Activated effector memory CD4-positive, alpha-beta T cell treated with anti-CD3 and anti-CD28 coated beads, Interleukin-2, amount 50 U/mL, for 16 hours (primary cell): ENCODE measurements at places on chromosomes 11 and 22.

GRCh38 chr11:35902961-35903360 lies 40.9 kb upstream of the LDLRAD3 start:
- no peak for DNase-seq

DNA sequence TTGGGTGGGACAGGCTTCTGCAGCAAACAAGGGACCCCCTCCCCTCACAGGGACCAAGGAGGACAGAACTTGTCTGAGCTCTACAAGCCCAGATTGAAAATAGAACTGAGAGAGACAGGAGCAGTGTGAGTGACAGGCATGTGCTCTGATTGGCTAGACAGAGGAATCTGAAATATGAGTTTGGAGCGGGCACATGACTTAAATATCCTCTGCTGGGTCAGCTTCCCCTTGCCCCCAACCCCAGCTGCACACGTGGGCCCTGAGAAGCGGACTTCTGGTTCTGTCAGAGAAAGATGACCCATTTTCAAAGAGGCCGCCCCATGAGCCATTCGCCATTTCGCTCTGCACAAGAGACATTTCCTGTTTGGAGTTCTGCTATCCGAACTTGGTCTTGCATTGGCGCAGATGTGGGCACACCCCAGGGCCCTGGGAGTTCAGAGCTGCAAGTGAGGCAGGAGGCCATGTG lies 5.3 kb downstream of the TUBA8 start:
- DNase-seq = no peak

DNA sequence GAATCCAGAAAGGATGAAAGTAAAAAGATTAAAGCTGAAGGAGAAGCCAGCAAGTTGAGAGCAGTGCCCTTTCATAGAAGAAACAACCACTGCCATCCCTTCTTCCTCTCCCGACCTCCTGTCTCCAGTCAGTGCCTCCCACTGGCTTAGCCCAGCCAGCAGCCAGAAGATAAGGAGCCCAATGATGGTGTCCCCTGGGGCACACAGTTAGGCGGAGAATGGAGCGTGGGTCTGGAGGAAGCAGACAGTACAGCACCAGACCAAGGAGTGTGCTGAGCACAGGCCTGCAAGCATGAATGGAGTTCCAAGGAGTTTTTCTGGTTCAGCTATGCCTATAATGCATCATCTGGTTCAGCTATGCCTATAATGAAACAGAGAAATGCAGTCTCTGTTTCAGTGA lies 54.3 kb upstream of the TNRC6B start:
- no peak for DNase-seq

GRCh38 chr11:62602141-62603071 lies 741 bp upstream of the MTA2 start:
- DNase-seq = peak; percentile 69

GRCh38 chr11:77215106-77215505 lies 86.4 kb downstream of the GDPD4 start:
- DNase-seq = no peak

- no peak for DNase-seq
Observed at GRCh38 chr11:122642472-122642922, 13.0 kb upstream of the UBASH3B start.

GRCh38 chr11:106047631-106048030 lies 25.6 kb upstream of the MSANTD4 start:
- DNase-seq = no peak

GRCh38 chr22:48192920-48193319 lies 1430.5 kb downstream of the TBC1D22A start:
- peak; percentile 2 for DNase-seq

DNA sequence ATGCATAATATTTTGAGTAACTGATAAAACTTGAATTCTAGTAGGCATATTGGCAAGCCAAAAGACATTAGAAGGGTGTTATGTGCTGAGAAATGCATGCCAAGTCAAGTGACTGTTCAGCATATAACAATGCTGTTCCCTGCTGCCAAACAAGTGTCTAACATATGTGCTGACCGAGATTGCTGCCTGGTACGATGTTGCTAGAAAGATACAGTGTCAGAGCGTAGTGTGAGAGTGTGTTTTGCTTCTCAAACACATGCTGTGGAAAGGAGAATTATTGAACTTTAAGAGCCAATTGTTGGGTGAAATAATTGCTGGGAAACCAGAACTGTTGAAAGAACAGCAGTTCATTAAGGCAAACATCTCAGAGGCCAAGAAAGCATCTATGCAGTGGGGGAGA lies 71.3 kb upstream of the GRIA4 start:
- no peak for DNase-seq

GRCh38 chr11:104609311-104610085 lies 288.8 kb downstream of the CASP12 start:
- peak; percentile 70 for DNase-seq

GRCh38 chr11:36809303-36809702 lies 211.3 kb upstream of the RAG2 start:
- no peak for DNase-seq

- no peak for DNase-seq
Observed at GRCh38 chr22:29302402-29302680, 4.1 kb upstream of the GAS2L1 start.

DNA sequence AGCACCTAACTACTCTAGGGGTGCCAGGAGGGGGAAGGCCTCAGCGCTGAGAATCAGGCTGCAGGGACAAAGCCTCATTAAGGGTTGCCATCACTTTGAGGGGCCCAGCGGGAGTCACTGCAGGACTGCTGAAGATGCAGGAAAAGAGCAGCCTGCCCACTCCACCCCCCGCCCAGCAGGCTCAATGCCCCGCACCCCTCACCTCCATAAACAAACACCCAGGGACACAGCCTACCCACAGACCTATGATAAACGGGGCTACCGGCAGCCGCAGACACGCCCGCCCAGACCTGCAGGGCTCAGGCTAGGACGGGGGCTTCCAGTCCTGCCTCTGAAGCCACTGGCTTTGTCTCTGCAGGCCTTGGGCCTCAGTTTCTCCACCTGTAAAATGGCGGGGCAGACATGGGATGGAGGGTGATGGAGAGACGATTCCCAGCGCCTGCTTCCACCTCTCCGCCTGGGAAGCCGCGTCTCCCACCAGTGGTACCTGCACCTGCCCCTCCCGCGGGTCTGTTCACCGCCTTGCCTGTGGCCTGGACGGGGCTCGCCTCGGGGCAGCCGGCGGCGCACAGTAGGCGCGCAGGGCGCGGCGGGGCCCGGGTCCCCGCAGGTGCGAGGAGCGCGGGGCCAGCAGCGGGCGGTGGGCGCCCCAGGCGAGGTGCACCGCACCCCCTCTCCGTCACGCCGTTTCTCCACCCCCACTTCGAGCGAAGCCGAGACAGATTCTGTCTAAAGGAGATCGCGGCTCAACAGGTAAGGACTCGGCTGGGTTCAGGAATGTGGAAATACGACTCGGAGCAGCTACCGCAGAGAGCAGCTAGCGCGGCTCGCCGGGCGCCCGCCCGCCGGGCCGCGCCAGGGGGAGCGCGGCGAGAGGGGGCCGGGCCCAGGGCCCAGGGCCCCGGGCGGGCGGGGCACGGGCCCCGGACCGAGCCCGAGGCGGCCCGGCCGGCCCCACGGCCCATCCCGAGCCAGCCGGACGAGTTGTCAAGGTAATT lies 1.5 kb downstream of the WNT7B start:
- no peak for DNase-seq

DNA sequence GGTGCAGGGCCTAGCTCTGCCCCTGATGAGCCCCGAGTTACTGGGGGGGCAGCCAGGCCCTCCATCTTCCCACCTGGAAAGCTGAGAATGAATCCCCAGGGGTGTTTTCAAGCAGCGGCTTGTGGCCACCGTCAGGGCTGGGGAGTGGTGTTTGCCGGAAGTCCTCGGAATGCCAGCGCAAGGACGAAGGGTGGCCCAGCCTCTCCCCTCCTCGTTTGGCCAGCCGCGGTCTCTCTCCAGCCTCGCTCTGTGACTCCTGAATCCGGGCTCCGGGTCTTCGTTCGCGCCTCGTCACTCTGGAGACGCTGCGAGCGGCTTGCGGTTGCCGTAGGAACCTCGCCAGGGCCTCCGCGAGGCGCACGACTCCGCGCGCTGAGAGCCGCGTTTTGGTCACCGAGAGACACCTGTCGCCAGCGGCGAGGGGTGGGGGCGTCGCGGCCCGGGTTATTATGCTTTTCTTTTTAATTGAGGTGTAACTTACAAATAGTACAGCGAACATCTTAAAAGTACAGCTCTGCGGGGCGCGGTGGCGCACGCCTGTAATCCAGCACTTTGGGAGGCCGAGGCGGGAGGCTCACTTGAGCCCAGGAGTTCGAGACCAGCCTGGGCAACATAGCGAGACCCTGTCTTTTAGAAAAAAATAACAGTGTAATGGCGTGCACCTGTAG lies 6.3 kb upstream of the KDELR3 start:
- peak; percentile 76 for DNase-seq

GRCh38 chr11:21088930-21089329 lies 419.5 kb downstream of the NELL1 start:
- DNase-seq = no peak

DNA sequence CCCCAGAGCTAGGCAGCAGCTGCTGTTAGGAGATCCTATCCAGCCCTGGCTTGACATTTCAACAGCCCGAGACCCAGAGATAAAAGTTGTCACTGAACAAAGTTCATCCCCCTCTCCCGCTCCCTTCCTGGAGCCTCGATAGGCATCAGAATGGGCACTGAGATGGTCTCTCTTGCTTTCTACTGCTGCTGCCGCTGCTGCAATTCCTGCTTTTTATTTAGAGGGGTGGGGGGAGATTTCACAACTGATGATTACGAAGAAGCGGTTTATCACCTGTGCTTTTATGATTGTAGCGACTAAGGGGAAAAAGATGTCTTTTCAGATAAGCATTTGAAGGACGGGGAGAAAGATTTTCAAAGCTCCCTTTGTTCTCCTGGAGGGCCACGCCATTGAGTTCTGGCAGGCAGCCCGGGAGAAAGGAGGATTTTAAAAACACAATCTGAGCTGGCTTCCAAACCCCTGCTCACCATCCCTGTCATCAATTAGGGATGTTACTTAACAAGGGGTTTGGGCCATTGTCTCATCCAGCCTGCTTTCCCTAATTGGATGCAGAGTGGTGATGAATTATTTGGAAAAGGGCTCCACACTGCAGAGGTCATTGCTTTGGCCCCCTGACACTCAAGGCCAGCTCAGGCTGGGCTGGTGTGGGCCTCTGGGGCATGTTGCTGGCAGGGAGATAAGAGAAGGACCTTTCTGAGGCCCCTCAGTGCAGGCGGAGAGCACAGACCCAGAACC lies 344.7 kb downstream of the BUD13 start:
- DNase-seq = no peak

DNA sequence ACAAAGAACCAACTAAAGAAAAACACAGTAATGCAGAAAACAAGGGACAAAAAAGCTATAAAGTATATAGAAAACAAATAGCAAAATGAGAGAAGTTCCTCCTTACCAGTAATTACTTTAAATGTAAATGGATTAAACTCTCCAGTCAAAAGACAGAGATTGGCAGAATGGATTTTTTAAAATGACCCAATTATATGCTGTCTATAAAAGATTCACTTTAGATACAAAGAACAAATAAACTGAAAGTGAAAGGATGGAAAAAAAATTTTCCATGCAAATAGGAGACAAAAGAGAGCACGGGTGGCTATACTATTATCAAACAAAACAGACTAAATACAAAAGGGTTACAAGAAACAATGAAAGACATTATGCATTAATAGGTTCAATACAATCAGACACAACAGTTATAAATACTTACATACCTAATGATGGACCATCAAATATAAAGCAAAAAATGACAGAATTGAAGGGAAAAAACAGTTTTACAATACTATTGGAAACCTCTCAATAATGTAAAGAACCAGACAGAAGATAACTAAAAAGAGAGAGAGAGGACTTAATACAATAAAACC lies 64.6 kb downstream of the NARS2 start:
- no peak for DNase-seq

- no peak for DNase-seq
Observed at GRCh38 chr11:72673943-72674828, at the start of gene PDE2A. Gene PDE2A (minus strand): TSS chr11:72674422. CDS start chr11:72674207, 215 bp downstream.

DNA sequence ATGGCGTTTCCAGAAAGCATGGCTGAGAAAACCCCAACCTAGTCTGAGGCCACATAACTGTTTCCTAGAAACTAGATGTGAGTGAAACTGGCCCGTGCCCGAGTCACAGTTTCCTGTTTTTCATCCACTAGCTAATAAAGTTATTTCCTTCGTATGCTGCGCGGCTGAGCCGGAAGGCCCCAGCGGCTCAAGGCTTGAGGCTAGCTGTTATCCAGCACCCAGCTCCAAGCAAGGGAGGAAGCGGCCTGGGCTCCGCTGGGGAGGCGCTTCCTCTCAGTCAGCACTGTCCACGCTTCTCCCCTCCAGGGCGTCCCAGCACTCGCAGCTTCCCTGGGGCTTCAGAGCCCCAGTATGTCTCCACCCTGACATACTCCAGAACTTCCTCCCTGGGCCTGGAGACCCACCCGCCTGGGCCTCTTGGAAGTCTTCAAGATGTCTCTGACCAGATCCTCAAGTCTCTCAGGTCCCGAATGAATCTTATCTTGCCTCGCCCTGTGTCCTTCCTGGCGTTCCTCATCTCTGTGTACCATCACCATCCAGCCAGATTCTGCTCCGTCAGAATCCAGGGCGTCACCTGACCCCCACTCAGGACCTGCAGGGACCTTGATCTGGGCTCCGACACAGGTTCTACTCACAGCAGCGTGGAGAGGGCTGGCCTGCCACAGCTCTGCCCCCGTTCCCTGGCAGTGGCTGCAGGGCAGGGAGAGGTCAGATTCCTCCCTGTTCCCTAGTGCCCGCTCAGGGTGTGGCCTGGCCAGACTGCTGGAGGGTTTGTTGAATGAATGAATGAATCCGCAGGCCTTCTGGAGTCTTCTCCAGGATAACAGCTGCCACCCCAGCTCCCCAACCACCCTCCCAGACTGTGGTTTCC lies 81.9 kb downstream of the LRRC32 start:
- peak; percentile 84 for DNase-seq

GRCh38 chr11:11574373-11575287 lies 47.2 kb downstream of the GALNT18 start:
- DNase-seq = no peak

GRCh38 chr11:63837027-63837688 lies 1.8 kb upstream of the MARK2 start:
- DNase-seq = peak; percentile 90

DNA sequence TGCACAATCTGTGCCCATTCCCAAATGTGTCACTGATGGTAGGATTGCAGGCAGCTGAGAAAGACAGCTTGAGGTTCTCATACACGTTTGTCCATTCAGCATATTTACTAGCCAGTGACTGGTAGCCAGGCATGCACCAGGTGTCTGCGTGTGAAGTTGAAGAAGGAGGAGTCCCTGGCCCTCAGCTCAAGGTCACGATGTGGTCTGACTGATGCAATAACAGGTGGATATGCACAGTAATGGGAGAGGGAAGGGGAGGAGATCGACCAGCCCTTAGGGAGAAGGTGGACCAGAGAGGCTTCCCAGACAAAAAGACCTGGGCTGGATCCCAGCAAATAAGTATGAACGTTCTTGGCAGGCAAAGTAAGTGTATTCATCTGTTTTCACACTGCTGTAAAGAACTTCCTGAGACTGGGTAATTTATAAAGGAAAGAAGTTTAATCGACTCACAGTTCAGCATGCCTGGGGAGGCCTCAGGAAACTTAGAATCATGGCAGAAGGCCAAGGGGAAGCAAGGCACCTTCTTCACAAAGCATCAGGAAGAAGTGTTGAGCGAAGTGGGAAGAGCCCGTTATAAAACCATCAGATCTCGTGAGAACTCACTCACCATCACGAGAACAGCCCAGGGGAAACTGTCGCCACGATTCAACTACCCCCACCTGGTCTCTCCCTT lies 96.0 kb downstream of the MN1 start:
- no peak for DNase-seq

- DNase-seq = no peak
Observed at GRCh38 chr11:12540913-12541582, 133.2 kb upstream of the TEAD1 start.
